ENCODE measurements at places on chromosomes 4 and X.

DNA sequence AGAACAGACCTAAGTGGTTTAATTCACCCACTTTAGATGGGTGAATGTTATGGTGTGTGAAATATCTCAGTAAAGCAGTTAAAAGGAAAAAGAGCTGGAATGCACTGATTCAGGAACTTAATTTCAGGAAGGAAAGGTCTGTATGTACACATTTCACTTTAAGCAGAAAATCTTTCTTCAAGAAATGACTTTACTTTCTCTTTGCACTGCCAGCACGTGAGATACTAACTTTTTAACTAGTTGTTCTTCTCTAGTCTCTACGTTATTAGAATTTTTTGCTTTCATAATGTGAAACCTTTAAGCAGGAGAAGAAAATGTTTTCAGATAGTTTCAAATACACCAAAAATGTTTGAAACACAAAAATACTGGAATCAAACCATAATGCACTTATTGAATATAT lies 18.8 kb downstream of the C4orf46 start:
- DNase-seq: no peak

DNA sequence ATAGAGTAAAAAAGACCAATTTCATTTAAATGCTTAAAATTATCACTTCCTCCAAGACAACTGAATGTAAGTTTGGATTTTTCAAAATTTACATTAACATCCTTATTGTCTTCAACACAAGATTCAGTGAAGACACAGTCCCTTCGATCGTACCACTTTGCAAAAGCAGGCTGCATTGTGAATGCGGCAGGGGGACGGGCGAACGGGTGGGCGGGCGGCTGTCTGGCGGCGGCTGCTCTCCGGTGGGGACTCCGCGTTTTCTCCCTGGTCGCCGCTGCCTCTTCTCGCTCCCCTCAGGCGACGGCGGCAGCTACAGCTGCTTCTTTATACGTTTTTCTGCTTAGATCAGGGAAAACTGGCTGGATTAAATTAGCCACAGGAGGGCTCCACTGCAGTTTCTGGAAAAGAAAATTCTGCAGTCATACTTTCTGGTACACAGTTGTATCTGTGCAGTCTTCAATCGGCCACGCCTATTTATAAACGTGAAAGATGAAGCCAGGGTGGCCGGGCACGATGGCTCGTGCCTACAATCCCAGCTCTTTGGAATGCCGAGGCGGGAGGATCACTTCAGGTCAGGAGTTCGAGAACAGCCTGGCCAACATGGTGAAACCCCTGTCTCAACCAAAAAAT lies 33.9 kb upstream of the HPF1 start:
- DNase-seq: peak; percentile 73

DNA sequence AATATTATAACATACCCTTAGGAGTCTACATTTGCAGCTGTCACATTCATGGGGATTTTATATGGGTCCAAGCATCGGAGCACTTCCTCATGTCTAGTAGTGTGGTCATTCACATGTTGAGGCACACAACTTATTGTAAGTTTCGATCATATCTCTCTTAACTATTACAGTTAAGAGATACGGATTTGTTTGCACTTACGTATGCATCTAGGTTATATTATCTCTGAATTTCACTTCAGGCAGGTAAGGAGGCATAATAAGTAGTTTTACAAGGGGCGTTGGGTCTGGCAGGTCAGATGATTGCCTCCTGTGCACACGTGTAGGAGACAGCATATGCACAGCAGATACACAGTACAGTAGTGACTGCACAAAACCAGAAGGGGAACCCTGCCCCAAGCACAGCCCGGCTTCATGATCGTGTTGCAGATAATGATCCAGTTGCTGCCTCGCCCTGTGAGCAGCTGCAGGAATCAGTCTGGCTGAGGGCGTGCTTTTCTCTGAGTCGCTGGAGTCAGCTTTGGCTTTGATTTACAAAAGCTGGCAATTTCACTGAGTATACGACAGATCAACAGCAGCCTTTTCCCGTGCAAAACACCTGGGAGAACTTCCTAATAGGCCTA lies 302.9 kb upstream of the GATB start:
- DNase-seq: no peak

GRCh38 chrX:110066488-110067225 lies 63.7 kb downstream of the TMEM164 start:
- DNase-seq: no peak

GRCh38 chr4:2370597-2371320 lies 47.7 kb downstream of the ZFYVE28 start:
- DNase-seq: no peak

GRCh38 chrX:41391606-41392005 lies 55.5 kb upstream of the NYX start:
- DNase-seq: no peak

- DNase-seq: no peak
These were observed 17.0 kb upstream of the GRIPAP1 start for GRCh38 chrX:49019050-49019449.

DNA sequence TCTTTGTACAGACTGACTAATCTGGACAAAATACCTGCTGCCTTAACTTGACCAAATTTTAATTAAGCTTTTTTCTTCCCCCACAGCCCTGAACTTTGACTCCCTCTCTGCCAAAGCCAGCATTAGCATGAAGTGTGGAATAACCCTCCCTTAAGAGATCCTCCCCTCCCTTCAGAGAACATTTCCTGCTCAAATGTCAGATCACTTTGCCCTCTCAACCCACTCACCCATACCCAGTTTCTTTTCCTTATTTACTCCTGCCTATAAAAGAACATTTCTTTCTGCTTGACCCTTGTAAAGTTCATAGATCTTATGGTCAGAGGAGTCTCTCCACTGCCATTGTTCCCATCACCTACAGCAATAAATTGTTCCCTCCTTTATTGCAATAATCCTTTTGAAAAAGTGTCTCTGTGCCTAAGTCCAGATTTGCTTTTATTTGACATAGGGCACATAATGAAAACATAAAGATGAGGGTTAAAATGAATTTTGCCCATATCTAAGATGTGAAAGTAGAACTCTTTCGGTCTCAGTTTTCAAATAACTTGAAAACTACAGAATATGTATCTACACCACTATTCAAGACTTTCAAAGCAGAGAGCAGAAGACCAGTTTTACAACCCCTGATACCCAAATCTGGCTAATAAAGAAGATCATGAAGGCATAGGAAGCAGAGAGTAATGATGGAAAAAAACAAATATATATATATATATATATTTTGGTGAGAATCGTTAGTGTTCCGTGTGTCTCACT lies 289.7 kb upstream of the ANXA10 start:
- DNase-seq: no peak

All from astrocyte of the spinal cord (primary cell).